ENCODE measurements at places on chromosomes 6 and 20.

- no peak for DNase-seq
These were observed 109.8 kb downstream of the DOK5 start for GRCh38 chr20:54585217-54585616.

GRCh38 chr6:169635345-169635744 is 66.5 kb downstream of the WDR27 start:
- DNase-seq, result no peak

DNA sequence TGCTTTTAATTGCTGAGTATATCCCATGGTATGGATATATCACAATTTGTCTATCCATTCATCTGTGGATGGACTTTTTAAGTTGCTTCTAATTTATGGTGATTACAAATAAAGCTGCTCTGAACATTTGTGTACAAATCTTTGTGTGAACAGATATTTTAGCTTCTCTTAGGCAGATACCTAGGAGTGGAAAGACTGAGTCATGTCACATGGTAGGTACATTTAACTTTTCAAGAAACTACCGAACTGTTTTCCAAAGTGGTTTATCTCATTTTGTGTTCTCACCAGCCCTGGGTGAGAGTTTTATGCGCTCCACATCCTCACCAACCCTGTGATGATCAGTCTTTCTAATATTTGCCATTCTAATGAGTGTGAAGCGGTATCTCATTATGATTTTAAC is 31.0 kb upstream of the ZNFX1 start:
- DNase-seq, result no peak

DNA sequence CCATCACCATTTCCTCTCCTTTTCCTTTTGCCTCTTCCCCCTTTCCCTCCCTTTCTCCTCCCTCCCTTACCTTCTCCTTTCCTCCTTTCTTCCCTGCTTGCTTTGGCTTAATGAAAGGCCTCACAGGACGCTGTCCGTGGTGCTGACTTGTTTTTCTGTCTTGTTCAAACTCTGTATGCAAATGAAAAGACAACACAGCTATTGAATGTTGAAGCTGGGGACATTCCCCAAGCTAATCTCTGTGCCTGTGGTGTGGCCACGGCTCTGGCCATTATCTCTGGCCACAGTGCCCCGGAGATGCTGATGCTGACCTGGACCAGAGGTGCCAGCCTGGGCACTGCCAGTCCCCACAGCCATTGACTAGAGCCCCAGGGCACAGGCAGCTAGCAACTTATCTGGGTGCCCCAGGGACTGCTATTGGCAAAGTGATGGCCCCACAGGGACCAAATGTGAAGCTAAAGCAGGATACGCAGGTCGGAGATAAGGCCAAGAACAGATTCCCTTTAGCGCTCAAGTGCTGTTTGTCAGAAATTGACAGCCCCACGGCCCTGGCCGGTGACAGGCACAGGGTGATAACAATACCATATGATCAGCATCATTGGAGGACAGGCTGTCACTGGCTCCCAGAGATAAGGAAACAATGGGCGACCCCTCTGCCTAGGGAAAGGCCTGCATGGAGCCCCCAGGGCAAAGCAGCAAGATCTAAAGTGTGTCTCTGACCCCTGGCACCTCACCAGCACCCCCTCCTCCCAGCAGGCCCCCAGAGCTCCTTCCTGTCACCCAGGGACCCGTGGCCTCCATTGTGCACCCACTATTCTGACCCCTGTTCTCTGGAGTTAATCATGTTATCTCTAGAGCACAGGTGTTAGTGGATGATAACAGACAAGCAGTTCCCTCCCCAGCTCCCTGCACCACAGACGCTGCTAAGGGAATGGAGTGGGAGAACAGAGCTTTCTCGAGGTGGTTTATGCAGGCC is 31.6 kb upstream of the SLC32A1 start:
- no peak for DNase-seq

- no peak for DNase-seq
These were observed 155.4 kb downstream of the SYCP2 start for GRCh38 chr20:59777814-59778575.

GRCh38 chr6:28720357-28721231 is 194.9 kb downstream of the GPX5 start:
- no peak for DNase-seq

DNA sequence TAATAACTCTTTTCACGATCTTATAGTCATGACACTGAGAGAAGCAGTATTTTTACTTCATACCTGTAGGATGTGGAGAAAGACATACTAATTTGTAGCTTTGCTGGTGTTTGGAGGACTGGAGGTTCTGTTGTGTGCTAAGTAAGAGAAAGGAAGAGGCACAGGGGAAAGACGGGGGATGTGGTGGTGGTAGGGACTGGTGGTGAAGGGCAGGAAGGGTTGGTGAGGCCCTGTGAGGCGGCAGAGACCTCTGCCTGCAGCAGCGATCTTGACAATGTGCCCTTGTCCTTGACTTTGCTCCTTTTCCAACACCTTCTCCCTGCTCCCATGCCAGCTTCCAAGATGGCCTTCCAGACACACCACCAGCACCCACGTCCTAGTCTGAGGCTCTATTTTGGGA is 32.6 kb upstream of the MPC1 start:
- DNase-seq, result no peak
